Fibroblast of skin of abdomen (primary cell): ENCODE measurements at places on chromosomes 2 and 18.

- no peak for DNase-seq
These were observed 371.1 kb downstream of the NCKAP5 start for GRCh38 chr2:133197156-133197555.

- DNase-seq = peak; percentile 9
These were observed 55.1 kb upstream of the ACSL3 start for GRCh38 chr2:222805591-222806304.

- peak; percentile 47 for DNase-seq
These were observed 266.6 kb downstream of the CYP26B1 start for GRCh38 chr2:71880846-71881610.

- no peak for DNase-seq
These were observed 144.4 kb upstream of the LYPD6 start for GRCh38 chr2:149185942-149186490.

DNA sequence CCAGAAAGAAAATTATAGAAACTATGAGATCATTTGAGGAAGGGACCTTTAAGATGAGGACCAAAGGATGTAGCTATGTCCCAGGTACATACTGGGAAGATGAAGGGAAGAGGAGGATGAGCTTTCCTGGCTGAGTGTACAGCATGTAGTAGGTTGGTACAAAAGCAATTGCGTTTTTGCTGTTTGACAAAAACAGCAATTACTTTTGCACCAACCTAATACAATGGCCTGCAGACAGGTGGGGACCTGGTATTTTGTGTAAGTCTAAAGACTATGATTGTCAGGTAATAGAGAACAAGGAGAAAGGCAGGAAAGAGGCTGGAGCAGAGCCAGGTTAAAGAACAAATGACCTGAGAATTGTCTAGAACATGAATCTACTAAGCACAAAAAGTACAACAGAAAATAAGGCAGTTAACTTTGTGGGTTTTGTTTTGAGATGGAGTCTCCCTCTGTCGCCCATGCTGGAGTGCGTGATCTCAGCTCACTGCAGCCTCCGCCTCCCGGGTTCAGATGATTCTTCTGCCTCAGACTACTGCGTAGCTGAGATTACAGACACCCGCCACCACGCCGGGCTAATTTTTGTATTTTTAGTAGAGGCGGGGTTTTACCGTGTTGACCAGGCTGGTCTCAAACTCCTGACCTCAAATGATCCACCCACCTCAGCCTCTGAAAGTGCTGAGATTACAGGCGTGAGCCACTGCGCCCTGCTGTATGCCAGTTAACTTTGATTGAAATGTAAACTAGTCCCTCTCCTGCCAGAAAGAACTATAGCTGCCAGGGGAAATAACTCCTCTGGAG is 3.2 kb upstream of the TGOLN2 start:
- no peak for DNase-seq
